ENCODE measurements at places on chromosomes 7 and 10. TPM values are rescaled to one million over a fixed set of nuclear protein-coding genes. Genes with fewer than 3 reads are reported as not detected.

COL13A1 gene
- 6.0 TPM for total RNA-seq

TSC22D4 gene
- 45.4 TPM for total RNA-seq

NDUFB8 gene
- 217 TPM for total RNA-seq

GPR141 gene
- not detected for total RNA-seq

ACTR3C gene
- total RNA-seq = 22.1 TPM

UNCX gene
- total RNA-seq = 0.65 TPM

OPN4 gene
- not detected for total RNA-seq

LRRC17 gene
- 7.8 TPM for total RNA-seq

BCL7B gene
- total RNA-seq = 64.2 TPM

MYL7 gene
- not detected for total RNA-seq

NXPH1 gene
- not detected for total RNA-seq

OGDHL gene
- 0.36 TPM for total RNA-seq

EIF4EBP2 gene
- 27.9 TPM for total RNA-seq

NEUROG3 gene
- total RNA-seq = not detected

IDI2 gene
- total RNA-seq = not detected

GTPBP10 gene
- total RNA-seq = 10.5 TPM

SPOCK2 gene
- total RNA-seq = 27.9 TPM

DENND2A gene
- 27.6 TPM for total RNA-seq

STK31 gene
- 0.12 TPM for total RNA-seq

ELFN1 gene
- 0.23 TPM for total RNA-seq

MAGI2 gene
- total RNA-seq = 0.43 TPM

CLRN3 gene
- total RNA-seq = not detected

ADAM8 gene
- 26.0 TPM for total RNA-seq

SPDYE2B gene
- total RNA-seq = not detected

SPDYE5 gene
- not detected for total RNA-seq

PCGF5 gene
- 27.4 TPM for total RNA-seq

CEP55 gene
- total RNA-seq = 73.2 TPM

CASP2 gene
- 18.7 TPM for total RNA-seq

THSD7A gene
- 2.0 TPM for total RNA-seq

VPS26A gene
- 25.0 TPM for total RNA-seq

STAG3 gene
- total RNA-seq = 0.69 TPM

ADRB1 gene
- total RNA-seq = 0.22 TPM

ZCWPW1 gene
- total RNA-seq = 3.8 TPM

MNX1 gene
- 2.1 TPM for total RNA-seq

Data from epithelial cell of proximal tubule (primary cell).